ENCODE measurements at places on chromosomes 12 and 14. TPM values are rescaled to one million over a fixed set of nuclear protein-coding genes. Genes with fewer than 3 reads are reported as not detected.

CD27 gene
- polyA plus RNA-seq = not detected

RPL10L gene
- polyA plus RNA-seq = not detected

CLBA1 gene
- polyA plus RNA-seq = 3.7 TPM

OR6C75 gene
- polyA plus RNA-seq = not detected

KIF5A gene
- polyA plus RNA-seq = 0.06 TPM

PRPH gene
- 0.27 TPM for polyA plus RNA-seq

TRPV4 gene
- 0.19 TPM for polyA plus RNA-seq

All from heart left ventricle (tissue), 16 donors.